ENCODE measurements at places on chromosomes 12 and 14.

DNA sequence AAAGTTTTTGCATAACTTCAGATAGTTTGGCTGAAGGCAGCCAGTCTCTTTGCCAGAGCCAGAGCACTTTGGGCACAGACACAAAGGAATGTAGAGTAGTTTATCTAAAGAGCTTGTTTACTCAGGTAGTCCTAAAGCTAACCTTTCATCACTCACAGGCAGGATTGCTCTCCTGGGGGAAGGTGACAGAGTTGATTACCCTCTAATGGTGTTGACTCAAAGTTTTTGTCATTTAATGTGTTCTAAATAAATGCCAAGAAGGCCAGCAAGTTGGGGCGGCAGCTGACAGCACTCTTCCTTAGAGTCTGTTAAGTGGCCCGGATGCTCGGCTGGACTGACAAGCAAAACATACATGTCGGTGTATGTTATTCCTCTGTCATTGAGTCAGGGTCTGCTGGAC lies 9.3 kb upstream of the TAS2R46 start:
- no peak for DNase-seq

GRCh38 chr14:25111061-25111601 lies 61.2 kb upstream of the STXBP6 start:
- no peak for DNase-seq

DNA sequence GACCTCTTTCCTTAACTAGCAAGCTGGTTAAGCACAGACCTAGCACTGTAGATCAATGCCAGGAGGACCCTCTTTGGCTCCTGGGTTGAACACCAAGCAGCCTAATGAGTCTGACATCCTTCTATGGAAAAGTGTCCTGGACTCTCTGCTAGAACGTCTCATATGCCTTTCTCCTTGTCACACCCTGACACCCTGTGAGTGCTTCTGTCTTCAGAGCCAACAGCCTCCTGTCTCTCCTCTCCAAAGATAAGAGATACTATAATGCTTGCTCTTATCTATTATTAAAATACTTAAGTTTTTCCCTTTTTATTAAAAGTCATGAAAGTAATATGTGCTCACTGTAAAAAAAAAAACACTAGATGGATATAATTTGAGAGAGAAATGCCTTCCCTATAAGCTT lies 222.7 kb downstream of the FOXN3 start:
- no peak for DNase-seq

DNA sequence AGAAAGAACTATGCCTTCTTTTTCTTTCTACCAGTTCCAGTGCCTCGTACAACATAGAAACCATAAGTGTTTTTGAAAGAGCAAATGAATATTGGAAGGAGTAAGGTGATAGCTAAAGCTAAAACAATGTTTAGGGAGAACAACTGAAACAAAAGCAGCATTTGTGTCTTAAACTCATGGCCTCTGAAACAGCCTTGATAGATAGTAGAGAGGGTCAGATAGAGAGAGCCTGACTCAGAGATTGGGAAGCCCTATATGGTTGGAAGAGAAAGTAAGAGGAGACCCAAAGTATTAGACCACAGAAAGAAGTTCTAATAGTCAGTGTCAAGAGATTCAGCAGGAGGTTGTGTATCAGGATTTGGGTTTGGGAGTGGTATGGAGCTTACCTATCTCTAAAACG lies 79.6 kb upstream of the IFNG-AS1 start:
- DNase-seq: no peak

DNA sequence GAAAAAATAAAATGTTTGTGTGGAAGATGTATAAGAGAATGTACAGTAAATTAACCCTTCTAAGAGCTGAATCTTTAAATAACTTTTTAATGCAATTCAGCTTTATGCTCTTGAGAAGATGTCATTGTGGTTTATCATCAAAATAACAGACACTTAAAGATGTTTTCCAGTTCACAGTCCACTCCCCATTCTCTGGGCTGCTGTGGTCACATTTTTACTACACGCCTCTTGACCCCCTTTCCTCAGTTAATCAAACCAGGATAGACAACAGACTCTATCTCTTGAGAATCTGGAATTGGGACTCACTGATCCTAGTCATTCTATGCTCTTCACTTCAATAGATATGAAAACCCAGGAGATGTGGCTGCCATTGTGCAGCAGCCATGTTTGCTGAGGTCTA lies 24.7 kb upstream of the OR6J1 start:
- DNase-seq: no peak

- no peak for DNase-seq
These were observed 35.6 kb downstream of the LEMD3 start for GRCh38 chr12:65204886-65205525.

DNA sequence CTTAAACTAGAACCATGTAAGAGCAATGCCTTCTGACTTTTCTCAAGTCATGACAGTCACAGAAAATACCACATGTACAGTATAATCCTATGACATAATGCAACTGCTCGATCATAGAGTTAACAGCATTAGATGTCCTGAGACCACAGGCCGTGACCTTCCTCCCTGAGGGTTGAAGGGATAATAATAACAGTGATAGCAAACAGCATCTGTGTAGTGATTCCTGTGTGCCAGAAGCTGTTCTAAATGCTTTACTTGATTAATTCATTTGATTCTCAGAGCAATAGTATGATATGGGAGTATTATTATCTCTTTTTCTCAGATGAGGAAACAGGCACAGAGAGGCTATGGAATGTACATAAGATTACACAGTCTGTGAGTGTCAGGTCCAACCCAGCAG lies 53.2 kb downstream of the SLC35F4 start:
- DNase-seq: no peak

- DNase-seq: no peak
These were observed 2.9 kb upstream of the SETD1B start for GRCh38 chr12:121800694-121801594.

DNA sequence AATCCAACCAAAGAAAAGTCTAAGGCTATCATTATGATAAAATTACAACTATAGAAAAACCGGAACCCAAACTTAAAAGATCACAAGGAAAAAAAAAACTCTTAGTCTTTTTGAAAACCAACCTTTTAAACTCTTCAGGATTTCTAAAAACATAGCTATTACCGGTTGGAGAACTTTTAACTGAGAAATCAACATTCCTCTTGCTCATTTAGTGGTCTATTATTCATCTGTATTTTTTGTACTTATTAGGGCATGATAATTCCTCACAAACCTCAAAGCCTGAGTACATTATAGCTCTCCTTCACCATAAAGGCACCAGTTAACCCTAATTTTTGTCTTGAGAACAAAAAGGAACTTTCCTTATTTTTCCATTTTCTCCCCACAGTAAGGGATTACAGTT lies 10.4 kb downstream of the LUM start:
- DNase-seq: no peak

All from activated T-cell treated with anti-CD3 and anti-CD28 coated beads for 24 hours (primary cell).